ENCODE measurements at places on chromosomes 5 and 9.

DNA sequence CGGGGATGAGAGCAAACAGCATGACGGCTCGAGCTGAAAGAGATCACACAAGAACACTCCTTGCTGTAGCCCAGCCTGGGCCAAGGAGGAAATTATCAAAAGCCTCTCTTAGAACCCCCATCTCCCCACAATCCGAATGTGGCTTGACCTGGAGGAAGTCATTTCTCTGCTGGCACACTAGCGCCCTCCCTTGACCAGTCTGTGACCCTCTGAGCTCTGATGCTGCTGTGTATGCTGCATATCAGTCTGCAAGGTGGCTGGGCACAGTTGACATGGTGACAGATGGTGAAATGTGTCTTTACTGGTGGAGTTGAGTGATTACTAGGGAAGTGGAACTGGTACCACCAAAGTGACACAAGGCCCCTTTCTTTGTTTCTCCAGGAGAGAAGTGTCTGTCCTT lies 3.3 kb downstream of the SLC46A2 start:
- DNase-seq: no peak

DNA sequence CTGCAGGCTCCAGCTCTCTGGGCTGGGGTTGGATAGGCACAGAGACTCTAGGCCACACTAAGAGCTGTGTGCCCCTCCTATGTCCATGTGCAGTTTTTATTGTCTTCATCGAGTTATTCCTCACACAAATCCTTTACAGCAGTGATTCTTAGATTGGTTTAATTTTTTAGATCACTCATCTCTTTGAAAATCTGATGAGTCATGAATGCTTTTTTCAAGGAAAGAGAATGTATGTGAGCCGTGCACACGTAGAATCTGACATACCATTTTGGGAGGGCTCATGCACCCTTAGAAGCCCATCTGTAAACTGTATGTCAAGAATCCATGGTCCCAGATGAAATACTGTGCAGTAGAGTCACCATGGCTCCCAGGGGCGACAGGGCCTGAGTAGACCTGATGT lies 100.7 kb upstream of the S1PR3 start:
- DNase-seq: no peak

GRCh38 chr5:17401470-17402288 lies 96.4 kb upstream of the TAF11L2 start:
- no peak for DNase-seq

DNA sequence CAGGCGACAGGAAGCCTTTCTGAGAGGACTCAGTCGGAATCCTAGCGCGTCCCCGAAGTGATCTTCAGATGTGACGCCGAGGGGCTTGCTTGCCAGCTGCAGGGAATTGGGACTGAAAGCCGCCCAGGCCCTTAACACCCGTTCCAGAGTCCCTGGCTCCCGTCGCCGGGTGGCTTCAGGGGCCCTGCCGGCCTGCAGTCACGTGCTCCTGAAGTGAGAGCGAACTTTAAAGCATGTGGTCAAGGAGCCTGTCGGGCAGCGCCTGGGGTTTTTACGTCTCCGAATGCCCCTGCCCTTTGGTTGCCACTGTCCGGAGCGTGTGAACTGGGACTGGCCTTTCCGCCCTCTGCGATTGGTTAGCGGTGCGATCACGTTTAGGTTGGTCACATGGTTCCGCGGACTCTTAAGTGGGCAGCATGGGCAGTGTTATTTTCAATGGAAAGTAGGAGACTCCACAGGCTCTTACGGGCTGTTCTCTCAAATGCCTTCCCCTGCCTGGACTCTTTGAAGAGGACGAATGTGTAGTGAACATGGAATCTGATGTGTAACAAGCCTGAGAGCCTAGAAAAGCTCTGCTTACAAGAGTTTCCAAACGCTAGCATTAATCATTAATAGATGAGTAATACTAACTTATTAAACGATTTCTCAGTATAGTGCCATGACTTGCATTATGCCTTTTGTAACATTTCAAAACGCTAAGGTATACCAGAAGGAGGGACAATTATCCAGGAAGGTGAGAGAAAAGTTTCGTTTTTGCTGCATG lies 1.9 kb downstream of the VLDLR start:
- no peak for DNase-seq

DNA sequence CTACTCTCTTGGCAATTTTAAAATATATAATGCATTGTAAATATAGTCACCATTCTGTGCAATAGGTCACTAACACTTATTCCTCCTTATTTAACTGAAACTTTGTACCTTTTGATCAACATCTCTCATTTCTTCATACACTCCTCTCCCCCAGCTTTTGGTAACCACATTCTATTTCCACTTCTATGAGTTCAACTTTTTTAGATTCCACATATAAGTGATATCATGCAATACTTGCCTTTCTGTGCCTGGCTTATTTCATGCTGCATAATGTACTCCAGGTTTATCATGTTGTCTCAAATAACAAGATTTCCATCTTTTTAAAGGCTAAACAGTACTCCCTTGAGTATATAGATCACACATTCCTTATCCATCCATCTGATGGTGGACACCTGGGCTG lies 188.8 kb downstream of the NXNL2 start:
- DNase-seq: no peak

DNA sequence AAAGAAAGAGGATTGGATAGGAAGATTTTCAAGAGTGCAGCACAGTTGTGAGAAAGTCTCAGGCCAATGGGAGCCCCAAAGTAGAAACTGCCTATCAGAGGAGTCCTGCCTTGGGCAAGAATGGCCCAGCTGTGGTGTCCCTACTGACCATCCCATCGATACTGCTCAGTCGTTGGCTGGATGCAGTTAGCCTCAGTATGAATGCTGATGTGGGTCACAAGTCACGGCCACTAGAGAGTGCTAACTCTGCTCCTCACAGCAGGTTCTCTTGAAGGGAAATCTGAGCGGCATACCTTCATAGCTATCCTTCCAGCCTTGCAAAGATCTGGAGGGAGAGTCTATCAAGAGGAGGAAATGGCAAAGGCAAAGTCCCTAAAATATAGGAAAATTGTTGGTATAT lies 11.6 kb upstream of the CETN3 start:
- DNase-seq: no peak

DNA sequence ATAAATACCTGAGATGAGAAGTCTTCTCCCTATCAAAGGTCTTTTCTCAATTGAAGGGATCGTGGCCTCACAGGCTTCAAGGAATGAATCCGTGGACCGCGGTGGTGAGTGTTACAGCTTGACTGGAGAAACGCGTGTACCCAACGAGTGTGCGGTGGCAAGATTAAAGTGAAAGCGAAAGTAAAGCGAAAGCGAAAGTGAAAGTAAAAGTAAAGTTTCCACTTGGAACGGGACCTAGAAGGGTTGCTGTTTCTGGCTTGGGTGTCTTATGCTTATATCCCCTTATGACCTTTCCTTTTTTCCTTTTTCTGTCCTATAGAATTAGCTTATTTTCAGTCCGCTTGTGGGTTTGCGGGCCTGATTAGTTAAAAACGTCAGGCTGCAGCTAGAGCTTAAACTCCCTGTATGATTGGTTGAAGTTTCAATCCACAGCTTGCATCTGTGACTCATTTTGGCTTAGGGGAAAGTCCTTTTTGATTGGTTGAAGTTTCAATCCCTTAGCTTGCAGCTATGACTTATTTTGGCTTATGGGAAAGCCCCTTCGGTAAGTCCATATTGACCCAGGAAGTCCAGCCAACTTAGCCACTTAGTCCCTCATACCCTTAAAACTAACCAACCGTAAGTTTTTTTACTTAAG lies 924.3 kb upstream of the CDH10 start:
- no peak for DNase-seq

- no peak for DNase-seq
Observed at GRCh38 chr5:168184103-168184502, 107.3 kb upstream of the WWC1 start.

GRCh38 chr5:78716206-78716605 lies 67.6 kb upstream of the LHFPL2 start:
- no peak for DNase-seq

DNA sequence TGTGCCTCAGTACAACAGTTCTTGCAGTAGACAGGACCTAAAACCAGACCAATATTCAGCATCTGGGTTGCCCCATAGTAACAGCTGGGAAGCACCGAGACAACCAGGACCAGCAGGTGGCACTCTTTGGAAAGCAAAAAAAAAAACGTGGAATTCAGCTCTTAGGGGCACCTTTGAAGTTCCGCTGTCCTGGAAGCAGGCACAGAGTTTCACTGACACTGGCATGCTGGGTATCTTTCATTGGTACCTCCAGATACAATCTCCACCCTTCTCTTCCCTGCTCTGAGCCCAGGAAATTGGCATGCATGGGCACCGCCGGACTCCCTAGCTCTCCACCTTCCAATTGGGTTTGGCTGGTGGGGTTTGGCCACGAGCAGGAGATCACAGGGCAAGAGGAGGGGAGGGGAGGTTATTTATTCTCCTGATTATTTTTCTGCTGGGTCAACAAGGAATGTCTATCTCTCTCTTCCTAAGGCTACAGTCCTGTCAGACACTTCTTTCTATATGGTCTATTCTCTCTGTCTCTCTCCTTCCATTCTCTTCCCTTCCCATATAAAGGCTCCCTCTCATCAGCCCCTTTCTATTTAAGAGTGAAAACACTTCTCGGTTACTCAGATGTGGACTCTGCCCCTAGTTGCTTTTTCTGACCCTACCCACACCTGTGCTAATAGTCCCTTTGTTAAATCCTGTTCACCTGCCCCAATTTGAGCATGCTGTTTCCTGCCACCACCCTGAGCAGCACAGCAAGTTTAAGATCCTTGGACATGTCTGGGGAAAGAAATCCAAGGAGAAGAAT lies 1.9 kb upstream of the IDNK start:
- DNase-seq: peak; percentile 40

DNA sequence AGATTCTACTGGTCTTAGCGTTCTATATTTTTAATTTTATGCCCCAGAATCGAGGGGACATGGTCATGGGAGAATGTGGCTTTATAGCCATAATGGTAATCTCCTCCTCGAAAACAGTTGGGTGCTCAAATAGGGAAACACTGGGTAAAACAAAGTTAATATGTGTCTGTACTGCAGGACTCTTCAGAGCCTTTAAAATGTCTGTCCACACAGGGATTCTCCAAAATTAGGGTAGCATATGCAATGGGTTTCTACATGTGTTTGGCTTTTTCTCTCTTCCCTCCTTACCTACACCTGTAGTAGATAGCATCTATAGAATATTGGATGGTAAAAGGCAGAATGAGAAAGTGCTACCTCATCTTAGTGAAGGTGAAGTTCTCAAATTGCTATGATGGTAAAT lies 130.0 kb upstream of the NR3C1 start:
- DNase-seq: no peak

GRCh38 chr9:34408173-34408572 lies 31.5 kb upstream of the MYORG start:
- no peak for DNase-seq

DNA sequence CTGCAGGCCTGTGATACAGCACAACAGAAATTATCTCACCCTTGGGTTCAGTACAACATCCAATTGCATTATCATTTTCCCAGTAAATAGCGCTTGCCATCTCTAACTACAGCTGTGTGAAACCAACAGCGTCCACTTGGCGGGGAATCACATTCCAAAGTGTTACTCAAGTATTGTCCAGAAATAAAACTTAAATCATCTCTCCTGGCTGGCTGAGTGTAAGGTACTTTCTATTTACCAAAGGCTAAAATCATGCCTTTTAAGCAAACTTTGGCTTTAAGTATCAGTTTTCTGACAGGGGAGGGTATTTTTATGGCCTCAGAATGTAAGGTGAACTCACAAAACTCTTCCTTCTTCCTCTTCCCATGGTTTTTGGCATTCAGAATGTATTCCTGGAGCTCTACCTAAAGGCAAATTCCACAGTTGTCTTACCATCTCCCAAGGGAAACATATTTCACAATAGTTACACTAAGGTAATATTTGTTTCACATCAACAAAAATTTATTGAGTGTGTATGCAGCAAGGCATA lies 205.6 kb upstream of the MPDZ start:
- no peak for DNase-seq

- DNase-seq: no peak
Observed at GRCh38 chr5:24750355-24750754, 105.6 kb upstream of the CDH10 start.

- peak; percentile 33 for DNase-seq
Observed at GRCh38 chr9:135504262-135505243, 4.1 kb downstream of the MRPS2 start.

DNA sequence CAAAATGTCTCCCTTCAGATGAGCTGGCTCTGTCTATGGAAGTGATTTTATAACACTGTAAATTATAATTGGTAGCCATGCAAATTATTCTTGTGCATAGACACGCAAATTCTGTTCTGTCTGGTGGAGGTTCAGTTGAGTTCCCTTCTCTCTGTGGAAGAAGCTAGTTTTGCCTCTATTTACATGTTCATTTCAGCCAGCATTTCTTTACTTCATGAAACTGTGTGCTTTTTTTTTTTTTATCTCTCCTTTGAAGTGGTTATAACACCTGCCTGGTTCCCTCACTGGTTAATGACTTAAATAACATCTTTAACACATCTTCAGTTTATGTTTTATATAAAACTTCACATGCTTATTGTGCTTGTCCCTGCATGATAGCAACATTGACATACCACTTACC lies 149.4 kb upstream of the FBXL7 start:
- DNase-seq: no peak

DNA sequence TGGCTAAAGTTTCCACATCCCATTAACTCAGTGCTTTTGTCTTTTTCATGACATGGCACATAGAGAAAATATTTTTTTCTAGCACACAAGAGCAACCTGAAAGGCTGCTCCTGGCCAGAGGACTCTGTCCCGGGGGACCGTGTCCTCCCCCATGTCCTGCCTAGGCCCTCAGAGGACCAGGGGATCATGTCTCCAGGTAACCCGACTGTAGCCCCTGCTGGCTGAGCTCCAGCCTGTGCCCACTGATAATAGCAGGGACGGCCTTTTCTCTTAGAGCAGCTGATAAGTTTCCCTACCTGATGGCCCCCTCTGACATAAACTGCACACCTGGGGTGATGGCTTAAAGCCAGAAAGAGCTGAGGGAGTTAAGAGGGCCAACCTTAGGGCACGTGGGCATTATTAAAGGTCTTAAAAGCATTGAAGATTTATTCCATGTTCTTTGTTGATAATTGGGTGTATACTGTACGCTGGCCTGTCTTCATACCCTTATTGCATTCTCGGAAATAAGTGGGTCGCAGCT lies 5.9 kb downstream of the HDHD3 start:
- no peak for DNase-seq

DNA sequence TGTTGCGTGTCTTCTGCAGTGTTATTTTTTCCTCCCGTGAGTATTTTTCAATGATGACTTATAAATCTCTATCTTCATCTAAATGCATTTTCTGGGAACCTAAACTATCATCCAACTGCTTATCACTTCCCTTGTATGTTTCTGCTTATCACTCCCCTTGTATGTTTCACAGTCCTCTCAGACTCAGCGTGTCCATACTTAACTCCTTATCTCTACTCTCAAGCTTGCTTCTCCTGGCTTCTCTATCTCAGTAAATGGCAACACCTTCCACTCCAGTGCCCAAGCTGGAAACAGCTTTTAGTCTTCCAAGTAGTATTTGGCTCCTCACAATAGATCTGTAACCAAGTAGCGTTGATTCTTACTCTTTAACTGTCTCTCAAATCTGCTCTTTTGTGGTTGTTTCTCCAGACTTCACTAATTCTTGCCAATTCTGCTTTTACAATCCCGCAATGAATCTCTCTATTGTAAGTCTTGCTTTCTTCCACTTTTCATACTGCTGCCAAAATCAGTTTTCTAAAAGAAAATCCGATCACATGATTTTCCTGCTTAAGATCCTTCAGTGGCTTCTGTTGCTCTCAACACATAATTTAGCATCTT lies 33.8 kb upstream of the TXNDC8 start:
- no peak for DNase-seq

Measured in effector memory CD8-positive, alpha-beta T cell (primary cell).